ENCODE measurements at places on chromosomes 7 and 10.

DNA sequence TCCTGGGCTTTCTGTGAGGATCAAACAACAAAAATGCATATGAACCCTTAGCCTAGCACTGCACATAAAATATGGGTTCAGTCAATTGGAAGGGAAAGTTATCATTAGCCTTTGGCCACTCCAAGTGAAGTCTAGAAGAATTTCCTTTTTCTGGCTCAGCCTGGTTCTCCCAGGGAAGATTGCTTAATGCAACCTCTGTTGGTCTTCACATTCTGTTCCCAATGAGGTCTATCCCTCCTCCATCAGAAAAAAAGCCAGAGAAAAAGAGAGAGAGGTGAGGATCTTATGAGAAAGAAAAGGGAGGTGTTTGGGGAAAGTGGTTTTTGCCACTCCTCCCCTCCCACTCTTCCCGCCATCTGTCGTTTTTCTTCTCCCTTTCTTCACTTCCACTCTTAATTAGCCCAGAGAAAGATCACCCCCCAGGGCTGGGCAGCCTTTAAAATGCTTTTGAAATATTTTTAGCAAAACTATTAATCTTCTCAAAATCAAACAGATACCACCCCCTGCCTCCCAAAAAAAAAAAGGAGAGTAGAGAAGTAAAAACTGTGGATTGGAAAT lies 31.1 kb downstream of the CPVL start:
- no peak for DNase-seq

- DNase-seq: no peak
Observed at GRCh38 chr7:22563621-22564241, 63.7 kb upstream of the STEAP1B start.

DNA sequence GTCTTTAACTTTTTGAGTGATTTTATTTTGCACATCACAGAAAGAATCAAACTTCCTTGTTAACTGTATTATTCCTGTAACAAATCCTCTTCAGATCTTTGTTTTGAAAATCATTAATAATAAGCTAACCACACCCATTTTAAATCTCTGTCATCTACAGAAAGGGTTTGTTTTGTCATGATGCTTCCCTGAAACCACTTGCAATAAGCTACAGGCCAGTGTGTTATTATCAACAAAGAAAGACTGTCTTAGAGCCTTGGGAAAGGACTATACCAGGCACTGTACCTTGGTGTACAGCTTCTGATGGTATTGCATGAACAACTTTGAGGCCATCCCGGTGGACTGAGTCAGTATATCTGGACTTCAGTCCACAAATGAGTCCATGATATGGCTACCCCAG lies 145.3 kb upstream of the FAM3C start:
- no peak for DNase-seq

DNA sequence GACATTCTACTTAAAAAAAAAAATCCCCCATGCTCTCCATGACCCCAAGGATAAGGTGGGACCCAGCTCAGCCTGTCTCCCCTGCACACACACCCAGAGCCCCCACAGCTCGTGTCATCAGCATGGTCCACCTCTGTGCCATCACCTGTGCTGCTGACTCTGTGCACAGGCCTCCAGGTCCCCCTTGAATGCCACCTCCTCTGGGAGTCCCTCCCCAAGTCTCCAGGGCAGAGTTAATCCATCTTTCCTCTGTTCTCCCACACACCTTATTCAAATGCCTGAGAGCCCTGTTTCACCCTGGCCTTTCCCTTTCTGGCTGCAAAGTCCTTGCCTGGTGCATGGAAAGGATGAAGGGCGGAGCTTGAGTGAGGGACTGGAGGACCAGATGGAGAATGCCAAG lies 194.1 kb upstream of the LYZL2 start:
- DNase-seq: no peak

DNA sequence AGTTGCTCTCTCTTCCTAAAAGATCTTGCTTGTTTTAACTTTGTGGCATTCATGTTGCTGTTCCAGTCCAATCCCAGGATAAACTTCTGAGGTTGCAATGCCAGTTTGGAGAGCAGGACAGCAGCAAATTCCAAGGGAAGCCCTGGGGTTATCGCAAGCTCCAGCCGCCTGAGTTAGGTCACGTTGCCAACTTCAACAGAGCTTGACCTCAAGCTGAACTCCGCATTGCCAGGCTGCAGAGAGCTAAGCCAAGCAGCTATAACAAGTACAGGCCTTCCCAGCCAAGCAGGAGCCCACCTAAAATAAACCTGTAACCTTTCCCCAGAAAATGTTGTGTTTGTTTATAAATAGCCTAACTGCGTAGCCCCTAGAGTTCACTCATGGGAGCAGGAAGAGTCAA lies 138.9 kb upstream of the LYZL1 start:
- DNase-seq: no peak

DNA sequence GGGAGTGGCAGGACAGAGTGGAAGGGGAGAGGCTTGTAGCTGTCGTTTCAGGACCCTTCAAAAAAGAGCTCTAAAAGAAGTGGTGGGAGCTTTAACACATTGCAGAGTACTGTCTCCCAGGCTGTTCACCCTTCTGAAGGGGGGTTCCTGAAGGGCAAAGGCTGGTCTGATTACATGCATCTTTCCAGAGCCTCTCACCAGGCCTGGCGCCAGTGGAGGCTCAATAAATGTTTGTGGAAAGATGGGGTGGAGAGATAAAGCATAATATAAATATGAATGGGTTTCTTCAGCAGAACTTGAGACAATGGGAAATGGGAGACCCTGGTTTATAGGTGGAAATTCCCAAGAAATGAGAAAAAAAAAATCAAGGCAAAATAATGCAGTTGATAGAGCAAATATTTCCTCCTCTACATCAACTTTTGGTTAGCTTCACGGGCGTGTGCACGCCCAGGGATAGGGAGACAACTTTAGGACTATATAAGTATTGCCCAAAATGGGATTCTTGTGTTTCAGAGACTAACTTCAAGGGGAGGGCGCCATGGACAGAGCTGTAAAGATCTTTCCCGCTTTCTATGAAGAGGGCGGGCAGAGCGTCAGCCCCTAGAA lies 613 bp upstream of the BUB3 start:
- DNase-seq: no peak

GRCh38 chr10:8278099-8278498 lies 223.6 kb downstream of the GATA3 start:
- DNase-seq: no peak

- no peak for DNase-seq
Observed at GRCh38 chr10:107011105-107011504, 153.4 kb downstream of the SORCS1 start.

- no peak for DNase-seq
Observed at GRCh38 chr7:112082306-112082705, 123.9 kb downstream of the DOCK4 start.

GRCh38 chr7:2993868-2994267 lies 49.8 kb downstream of the CARD11 start:
- DNase-seq: no peak

DNA sequence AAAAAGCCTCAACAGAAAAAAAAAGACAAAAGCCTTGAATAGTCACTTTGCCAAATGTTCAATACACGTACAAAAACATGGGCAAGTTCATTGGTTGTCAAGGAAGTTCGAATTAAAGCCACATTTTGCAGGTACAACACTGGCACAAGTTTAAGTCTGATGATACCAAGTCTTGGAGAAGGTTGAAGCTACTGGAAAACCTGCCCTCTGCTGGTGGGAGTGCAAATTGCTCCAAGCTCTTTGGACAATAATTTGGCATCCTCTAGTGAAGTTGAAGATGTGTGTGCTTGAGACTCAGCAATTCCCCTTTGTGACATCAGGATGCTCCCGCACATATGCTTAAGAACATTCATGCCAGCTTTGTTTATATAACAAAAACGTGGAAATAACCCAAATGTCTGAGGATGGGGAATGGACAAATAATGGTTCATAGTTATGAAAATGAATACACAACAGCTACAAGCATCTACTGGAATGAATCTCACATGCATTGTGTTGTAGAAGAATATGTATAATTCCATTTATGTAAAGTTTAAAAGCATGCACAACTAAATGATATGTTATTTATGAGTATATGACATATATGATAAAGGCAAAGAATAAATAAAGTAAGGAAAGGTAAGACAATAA lies 120.0 kb upstream of the PLPP4 start:
- DNase-seq: peak; percentile 11

DNA sequence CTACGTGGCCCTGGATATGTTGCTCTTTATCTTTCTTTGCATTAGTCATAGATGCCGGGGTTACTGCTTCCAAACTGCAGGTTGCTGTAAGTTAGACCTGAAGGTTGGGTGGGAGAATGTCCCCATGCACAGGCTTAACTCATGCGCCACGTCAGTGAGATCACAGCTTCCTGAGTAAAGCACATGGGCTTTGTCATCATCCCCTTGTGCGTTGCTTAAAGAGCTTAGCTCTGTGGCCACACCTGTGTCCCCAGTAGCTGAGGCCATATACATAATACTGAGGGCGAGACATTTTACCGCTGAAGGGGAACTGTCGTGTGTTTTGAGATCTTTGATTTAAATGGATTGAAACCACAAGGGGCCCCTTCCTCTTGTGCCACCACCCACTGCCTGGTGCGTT lies 45.8 kb upstream of the BTBD16 start:
- no peak for DNase-seq

GRCh38 chr10:24843256-24843655 lies 109.2 kb downstream of the PRTFDC1 start:
- DNase-seq: no peak

DNA sequence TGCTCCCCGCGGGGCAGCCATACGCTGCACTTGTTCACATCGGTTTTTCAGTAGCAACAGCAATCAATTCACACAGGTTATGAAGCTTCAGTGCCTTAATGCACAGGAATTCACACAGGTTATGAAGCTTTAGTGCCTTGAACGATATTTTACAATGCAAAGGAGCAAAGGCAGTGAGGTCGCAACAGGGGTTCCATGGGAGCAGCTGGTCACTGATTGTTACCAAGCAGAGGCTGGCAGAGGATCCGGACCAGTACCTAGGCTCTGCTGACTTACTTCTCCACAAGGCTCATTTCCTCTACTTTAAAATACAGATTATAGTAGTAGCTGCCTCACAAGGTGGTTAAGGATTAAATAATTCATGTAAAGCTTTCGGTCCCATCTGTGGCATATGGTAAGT lies 95.2 kb upstream of the ODAD2 start:
- no peak for DNase-seq

DNA sequence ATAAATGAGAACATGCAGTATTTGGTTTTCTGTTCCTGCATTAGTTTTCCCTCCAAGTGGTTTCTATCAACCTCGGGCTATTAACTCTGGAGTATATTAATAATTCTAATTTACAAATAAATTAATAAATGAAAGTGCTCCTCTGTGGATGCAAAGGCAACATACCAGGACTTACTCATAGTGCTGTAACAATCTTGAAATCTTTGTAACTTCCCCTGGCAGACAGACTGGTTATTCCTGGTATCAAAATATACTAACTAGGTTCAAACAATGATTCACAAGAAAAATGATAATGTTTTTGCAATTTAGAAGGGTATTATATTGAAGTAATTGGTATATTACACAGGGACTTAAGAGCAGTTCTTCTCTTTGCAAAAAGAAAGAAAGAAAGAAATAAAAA lies 177.2 kb downstream of the FANK1 start:
- DNase-seq: no peak

GRCh38 chr10:30056281-30056680 lies 3.1 kb downstream of the JCAD start:
- DNase-seq: no peak

- DNase-seq: no peak
Observed at GRCh38 chr7:110442381-110442837, 648.5 kb upstream of the LRRN3 start.

GRCh38 chr7:129777195-129777844 lies 165.8 kb downstream of the NRF1 start:
- DNase-seq: no peak

- DNase-seq: no peak
Observed at GRCh38 chr7:140656548-140657515, 15.9 kb upstream of the ADCK2 start.

- no peak for DNase-seq
Observed at GRCh38 chr7:126803060-126803665, 449.6 kb downstream of the GRM8 start.

GRCh38 chr10:29839826-29840515 lies 205.2 kb upstream of the SVIL start:
- DNase-seq: no peak

GRCh38 chr10:74150204-74150989 lies at the start of gene AP3M1:
Gene AP3M1, minus strand, starts transcription at chr10:74150828. Its CDS starts 12,449 bp downstream, at chr10:74138379.
- peak; percentile 41 for DNase-seq

GRCh38 chr7:107164092-107164491 lies 4.7 kb upstream of the HBP1 start:
- no peak for DNase-seq

GRCh38 chr10:70575874-70576802 lies 26.4 kb downstream of the PRF1 start:
- DNase-seq: no peak

DNA sequence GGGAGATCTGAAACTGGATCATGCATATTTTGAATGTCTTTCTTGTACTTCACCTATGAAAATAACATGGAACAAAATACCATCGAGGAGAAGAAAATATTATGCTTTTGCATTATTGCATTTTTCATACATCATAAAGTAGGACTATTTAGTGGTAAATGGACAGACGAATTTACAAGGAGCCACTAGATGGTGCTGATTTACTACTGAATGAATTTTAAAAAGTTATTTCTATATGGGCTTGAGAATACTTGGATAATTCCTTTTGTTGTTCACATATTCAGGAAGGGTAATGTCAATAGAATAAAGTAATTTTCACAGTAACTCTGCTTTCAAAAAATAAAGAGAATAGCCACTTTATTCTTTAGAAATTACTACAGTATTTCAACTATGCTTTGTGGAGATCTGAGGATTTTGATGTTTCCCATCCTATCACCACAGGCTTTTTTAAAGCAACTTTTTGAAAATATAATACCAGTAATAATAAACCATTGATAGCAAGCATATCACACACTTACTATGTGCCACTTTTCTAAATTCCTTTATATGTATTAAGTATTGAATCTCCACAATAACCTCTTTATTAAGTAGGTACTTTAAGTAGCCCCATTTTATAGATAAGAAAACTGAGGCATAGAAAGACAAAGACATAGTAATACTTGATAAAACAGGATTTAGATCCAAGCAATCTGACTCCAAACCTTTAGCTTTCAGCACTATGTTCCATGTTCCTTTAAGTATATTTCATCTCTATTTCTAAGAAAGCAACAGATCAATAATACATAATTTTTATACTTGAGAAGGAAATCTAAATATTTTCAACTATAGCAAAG lies 38.6 kb downstream of the NEBL start:
- no peak for DNase-seq

DNA sequence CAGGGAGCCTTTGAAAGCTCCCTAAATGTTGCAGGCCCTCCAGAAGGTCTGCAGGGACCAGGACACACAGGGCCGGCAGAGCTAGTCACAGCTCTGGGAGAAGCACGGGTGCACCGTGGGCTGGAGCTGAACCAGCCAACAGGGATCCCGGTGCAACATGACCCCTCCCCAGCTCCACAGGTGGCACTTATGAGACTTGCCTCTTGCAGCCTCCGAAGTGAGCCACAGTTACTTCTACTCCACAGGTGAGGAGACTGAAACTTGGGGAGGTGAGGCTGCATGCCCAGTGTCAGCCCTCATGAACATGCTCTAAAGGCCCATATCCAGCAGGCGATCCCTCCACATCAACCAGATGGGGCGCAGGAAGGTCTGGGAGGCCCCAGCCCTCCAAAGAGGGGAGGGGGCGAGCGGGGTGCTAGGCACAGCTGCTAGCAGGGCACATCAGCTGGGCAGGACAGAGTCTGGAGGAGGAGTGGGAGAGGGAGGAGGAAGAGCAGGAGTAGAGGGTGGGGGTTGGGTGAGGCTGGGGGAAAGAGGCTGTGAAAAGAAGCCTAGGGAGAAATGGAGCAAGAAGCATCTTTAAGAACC lies 224.3 kb downstream of the ELFN1 start:
- DNase-seq: no peak
